LHCN-M2 (cell line): ENCODE measurements at places on chromosomes 7 and 10. TPM values are rescaled to one million over a fixed set of nuclear protein-coding genes. Genes with fewer than 3 reads are reported as not detected.

FAM25A gene
- total RNA-seq: not detected in 2 replicates

CHST15 gene
- total RNA-seq: 27.1 and 40.2 TPM in 2 replicates

RNF133 gene
- total RNA-seq: 0.13 TPM in 1 of 2 replicates, not detected in the other

DNA sequence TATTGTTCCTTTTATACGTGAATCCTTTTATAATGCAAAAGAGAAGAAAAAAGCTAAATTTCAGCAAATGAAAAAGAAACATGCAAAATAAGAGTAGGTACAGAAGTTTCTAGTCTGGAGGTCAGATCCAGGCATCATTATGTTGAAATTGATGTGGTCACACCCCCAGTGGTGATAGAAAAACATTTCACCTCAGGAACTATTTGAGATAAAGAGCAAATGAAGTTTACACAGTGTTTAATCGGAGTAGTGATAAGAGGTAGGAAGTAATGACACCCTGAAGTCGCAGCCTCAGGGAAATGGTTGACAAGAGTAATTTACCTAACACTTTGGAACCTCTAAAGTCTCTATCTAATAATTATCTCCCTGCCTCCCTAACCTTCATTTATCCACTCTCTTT lies 536.0 kb upstream of the STEAP1 start:
- no peak for DNase-seq

DNA sequence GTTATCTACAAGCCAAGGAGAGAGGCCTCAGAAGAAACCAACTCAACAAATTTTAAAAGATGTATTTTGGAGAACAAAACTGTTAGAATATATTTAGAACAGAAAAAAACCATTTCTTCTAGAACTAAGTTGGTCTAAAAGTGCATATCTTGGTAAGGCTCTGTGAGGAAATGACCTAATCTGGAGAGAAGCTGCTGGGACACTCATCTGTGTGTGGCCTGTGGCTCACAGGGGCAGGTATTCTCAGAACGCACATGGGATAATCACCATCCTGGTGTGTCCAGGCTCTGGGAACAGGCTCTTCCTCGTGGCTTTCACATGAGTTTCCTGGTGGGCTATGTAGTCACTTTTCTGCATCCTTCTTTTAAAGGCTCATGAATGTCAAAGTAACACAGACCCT lies 38.1 kb upstream of the PRSS1 start:
- no peak for DNase-seq

GRCh38 chr7:102044984-102045673 lies 227.7 kb downstream of the CUX1 start:
- DNase-seq: peak; percentile 69

- no peak for DNase-seq
These were observed 297.0 kb upstream of the AUTS2 start for GRCh38 chr7:69301253-69301652.

DNA sequence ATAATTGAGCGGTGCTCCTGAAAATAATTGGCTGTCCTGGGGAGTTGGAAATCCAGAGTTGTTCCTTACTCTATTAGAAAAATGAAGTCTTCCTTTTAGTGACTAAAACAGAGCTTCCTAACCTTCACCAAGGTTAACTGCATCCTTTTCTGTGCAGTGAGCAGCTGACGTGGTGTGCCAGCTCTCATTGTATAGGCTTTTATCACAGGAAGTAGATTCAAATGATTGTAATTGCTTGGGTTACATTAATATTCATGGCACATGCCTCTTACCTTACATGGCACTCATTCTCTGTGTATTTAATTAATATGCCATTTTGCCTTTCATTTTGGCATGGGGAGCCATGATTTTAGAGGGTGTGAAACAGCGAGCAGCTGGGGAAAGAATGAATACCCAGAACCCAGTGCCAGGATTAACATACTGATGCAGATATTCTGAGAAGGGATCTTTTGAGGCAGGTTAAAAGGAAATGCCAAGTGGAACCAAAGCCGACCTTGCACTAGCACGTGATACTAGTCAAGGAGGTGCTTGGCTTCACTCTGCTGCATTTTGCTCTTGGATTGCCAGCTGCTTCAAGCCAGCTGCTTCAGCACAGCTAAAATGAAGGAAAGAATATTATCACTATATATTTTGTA lies 115.3 kb downstream of the ST7 start:
- no peak for DNase-seq

GRCh38 chr10:102289840-102290239 lies 44.5 kb downstream of the GBF1 start:
- DNase-seq: no peak

- DNase-seq: peak; percentile 73
These were observed 92.3 kb downstream of the RNF216 start for GRCh38 chr7:5689118-5689517.

DNA sequence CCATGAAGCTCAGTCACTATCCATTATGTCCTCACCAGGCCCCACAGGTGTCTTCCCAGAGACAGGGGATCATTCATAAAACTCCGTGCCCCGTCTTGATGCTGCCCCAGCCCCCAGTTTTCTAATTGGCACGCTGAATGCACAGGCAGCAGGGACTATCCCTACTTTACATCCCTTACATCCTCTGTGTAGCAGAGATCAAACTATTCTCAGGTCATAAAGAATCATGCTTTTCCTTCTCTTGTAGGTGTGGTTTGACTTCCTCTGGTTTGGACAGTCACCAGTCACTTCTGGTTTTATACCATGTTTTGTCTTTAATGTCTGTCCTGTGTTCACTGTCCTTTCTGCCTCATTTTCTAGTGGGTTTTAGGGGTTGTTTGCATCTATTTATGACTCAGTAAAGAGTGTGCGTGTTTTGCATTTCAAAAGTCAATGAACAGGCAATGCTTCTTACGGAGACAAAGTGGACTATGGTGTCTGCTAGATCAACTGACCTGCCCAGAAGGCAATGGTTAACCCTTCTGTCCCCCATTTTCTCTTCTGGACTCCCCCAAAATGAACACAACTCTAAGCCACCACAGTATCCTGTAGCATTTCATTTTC lies 140.4 kb upstream of the NPVF start:
- no peak for DNase-seq

DNA sequence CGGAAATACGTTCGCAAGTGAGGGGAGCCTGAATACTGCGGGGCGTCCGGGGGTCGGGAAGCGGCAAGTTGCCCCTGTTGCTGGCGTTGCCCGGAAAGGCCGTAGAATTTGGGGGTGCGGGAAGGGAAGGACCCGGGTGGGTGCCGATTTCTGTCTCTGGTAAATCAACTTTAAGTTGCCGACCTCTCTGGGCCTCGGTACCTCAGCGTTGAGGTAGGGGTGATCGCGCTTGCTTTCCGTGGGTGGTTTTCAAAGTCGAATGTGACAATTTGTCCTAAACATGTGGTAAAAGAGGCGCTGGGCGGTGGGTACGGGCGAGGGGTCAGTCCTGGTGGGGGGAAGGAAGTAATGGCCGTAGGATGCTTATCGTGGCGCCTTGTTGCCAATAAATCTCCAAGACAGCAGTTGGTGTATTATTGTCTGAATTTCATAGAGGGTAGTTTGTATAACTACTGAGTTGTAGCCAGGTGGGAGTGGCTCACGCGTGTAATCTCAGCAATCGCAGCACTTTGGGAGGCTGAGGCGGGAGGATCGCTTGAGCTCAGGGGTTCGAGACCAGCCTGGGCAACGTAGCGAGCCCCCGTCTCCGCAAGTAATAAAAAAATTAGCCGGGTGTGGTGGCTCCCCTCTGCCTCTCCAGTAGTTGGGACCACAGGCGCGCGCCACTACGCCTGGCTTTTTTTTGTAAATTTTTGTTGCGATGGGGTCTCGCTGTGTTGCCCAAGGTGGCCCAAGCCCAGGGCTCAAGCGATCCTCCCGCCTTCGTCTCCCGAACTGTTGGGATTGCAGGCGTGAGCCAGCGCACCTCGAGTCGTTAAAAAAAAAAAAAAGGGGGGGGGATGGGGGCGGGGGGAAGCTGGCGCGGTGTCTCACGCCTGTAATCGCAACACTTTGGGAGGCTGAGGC lies 644 bp downstream of the BUD23 start:
- DNase-seq: no peak

- DNase-seq: peak; percentile 97
These were observed 33.8 kb downstream of the SLC26A4 start for GRCh38 chr7:107694386-107694785.

- no peak for DNase-seq
These were observed 45.5 kb downstream of the ABCC2 start for GRCh38 chr10:99827936-99828335.

GRCh38 chr7:66732439-66732838 lies 8.1 kb upstream of the RABGEF1 start:
- DNase-seq: no peak
